ENCODE measurements at places on chromosomes 3 and 15.

DNA sequence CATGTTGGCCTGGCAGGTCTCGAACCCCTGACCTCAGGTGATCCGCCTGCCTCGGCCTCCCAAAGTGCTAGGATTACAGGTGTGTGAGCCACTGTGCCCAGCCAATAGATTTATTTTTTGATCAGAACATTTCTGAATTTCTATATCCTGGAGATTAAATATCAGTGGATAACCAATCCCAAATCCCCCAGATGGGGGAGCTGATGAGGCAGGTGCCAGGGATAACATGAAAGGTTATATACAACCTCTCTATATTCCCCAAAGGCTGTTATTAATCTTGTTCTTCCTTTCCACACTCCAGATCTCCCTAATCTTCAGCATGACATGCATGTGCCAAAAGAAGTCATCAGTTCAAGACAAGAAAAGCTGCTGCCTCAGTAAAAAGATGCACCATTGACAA, 112.3 kb downstream of the WDR76 start:
- ATAC-seq = no peak

- no peak for ATAC-seq
Measured at GRCh38 chr3:18344306-18345014, 80.7 kb downstream of the SATB1 start.

GRCh38 chr3:185215873-185216606, 37.8 kb downstream of the EHHADH start:
- no peak for ATAC-seq

GRCh38 chr15:35914573-35914972, 368.6 kb upstream of the DPH6 start:
- no peak for ATAC-seq

GRCh38 chr15:99917252-99917651, 184.0 kb upstream of the LYSMD4 start:
- ATAC-seq = no peak

GRCh38 chr3:40653001-40653400, 128.2 kb downstream of the ZNF621 start:
- no peak for ATAC-seq

GRCh38 chr15:71739355-71739754, 71.0 kb upstream of the NR2E3 start:
- ATAC-seq = no peak

- ATAC-seq = peak; percentile 24
Measured at GRCh38 chr15:64045774-64046420, 388 bp downstream of the DAPK2 start.

GRCh38 chr3:171986757-171987518, 52.4 kb upstream of the FNDC3B start:
- no peak for ATAC-seq

GRCh38 chr3:185311991-185312390, 50.9 kb upstream of the MAP3K13 start:
- no peak for ATAC-seq

DNA sequence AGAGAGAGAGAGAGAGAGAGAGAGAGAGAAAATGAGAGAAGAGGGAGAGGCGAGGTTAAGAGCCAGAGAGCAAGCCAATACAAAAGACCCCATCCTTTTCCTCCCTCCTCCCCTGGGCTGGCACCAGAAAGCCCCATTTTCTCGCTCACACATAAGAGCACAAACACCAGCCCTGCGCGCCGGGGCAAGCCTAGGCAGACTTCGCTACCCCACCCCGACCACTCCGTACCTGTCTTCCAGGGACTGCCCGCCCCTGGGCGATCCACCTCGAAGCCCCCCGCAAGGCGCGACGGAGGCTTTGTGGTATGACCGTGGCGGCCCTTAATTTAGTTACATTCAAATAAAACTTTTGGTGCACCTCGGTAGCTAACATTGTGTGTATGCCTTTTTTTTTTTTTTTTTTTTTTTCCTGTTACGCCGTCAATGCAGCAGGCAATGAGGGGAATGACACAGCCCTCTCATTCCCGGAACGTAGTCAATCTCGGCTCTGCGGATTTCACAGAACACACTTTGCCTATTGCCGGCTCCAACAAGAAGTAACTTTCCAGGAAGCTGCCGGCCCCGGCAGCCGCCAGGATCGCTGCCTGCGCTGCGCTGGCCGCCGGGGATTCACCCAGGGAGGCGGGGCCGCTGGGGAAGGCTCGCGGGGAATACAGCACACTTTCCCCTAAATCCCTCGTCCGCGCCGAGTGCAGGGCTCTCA, 7.7 kb downstream of the BCL6 start:
- ATAC-seq = peak; percentile 7

GRCh38 chr3:132407025-132407424, 10.3 kb upstream of the DNAJC13 start:
- ATAC-seq = no peak

GRCh38 chr3:80052271-80052670, 284.5 kb upstream of the ROBO1 start:
- no peak for ATAC-seq

GRCh38 chr3:24288496-24289236, 206.0 kb downstream of the THRB start:
- ATAC-seq = peak; percentile 52

DNA sequence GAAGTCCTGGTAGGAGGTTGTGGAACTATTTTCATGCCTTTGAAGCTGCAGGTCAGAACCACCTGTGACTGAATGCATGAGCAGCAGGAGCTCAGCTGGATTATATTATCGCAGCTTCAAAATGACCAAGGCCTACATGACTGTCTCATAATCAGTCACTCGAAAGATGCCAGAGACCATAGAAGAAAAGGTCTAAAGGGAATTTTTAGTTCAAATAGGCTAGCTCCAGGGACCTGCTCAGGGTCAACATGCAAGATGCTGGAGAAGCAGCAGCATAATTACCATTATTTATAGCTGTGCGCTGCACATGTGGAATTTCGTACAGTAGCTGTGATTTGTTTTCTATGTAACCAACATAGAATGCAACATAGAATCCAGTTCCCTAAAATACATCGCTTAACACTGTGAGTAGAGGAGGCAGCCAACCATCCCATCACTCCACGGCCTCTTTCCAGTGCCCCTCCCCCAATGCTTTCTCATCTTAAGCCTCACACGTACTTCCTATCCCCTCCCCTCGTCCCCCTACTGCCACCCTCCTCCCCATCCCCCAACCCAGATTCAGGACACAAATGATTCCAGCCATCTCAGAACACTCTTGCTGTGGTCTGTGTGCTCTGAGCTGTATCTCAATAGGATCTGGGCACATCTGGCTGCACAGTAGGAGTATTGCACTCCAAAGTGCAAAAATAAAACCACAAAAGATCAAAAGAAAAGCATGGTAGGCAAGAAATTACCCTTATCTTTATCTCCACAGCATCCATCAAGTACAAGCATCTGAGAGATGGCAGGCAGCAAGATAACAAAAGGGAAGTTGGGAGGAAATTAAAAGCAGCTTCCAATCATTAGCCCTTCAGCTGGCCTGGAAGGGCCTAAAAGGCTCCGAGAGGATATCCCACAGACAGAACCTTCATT, 352.8 kb upstream of the SEMA6D start:
- ATAC-seq = no peak

DNA sequence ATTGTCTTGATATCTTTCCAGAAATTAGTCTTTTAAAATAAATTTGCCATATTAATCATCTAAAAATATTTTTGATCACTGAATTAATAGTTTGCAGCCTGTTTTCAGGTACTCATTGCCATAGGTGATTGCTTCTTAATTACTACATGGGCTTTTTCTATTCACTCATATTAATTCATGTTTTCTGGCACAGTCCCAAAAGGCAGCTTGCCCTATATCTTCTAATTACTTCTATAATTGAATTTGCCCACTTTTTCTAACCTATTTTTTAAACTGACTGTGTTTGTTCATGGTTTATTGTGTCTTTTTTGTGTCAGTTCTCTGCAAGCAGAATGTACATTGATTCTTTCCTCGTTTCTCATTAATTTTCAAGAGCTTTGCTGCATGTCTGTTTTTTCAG, 85.7 kb upstream of the SOX2 start:
- no peak for ATAC-seq

DNA sequence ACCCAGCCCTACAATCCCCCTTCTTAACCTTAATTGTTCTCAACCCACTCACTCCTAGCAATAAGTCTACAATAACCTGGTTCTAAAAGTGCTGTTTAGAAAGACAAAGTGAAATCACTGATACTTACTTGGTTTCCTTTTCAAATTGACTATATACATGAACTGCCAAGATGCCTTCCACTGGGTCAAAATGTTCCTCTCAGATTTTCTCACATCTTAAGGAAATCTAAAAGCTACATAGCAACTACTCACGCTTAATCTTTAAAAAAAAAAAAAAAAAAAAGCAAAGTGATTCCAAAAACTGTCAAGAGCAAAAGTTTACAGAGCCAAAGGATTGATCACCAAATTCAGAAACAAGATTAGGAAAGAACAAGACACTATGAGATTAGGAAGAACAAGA, 68.7 kb upstream of the MAP4 start:
- no peak for ATAC-seq

- ATAC-seq = no peak
Measured at GRCh38 chr15:63983061-63983711, 63.1 kb downstream of the DAPK2 start.

GRCh38 chr3:185558395-185558794, 6.0 kb upstream of the LIPH start:
- ATAC-seq = no peak

- ATAC-seq = no peak
Measured at GRCh38 chr3:47849699-47850563, 47.0 kb downstream of the DHX30 start.

GRCh38 chr3:73687106-73688004, 62.6 kb upstream of the PDZRN3 start:
- ATAC-seq = no peak

Measured in gastroesophageal sphincter (tissue), 4 donors.